Stomach (tissue), 19 donors: ENCODE measurements at places on chromosomes 4 and X. TPM values are rescaled to one million over a fixed set of nuclear protein-coding genes. Genes with fewer than 3 reads are reported as not detected.

Gene HMX1
- not detected for polyA plus RNA-seq

GRCh38 chr4:3715061-3715854 is 50.9 kb upstream of the ADRA2C start:
- no peak for DNase-seq

DNA sequence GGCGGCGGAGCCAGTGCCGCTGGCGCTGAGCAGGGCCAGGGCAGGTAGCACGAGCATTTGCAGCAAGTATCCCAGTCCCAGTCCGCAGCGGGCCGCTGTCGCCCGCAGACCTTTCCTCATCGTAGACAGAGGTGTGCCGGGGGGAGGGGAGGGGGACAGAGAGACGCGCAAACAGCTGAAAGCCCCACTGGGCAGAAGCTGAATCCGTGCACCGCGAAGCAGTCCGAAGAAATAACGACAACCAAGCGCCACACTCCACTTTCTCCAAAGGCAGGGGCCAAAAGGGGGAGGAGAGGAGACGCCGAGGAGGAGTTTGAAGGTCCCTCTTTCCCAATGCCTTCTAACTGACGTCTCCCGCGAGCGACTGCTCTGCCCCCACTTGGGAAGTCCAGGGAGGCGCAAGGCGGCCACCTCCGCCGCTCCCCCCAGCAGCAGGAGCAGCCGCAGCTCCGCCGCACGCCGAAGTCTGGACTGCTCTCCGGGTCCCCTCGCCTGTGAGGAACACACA is at the start of gene UNC5C:
Gene UNC5C, minus strand, starts transcription at position 236 of the 508 bp plus-strand sequence.
- DNase-seq, result peak; percentile 36

Gene ELMOD2
- 4.2 TPM for polyA plus RNA-seq

GRCh38 chr4:142752202-142752786 is 93.8 kb downstream of the INPP4B start:
- no peak for DNase-seq

Gene HELT
- not detected for polyA plus RNA-seq

DNA sequence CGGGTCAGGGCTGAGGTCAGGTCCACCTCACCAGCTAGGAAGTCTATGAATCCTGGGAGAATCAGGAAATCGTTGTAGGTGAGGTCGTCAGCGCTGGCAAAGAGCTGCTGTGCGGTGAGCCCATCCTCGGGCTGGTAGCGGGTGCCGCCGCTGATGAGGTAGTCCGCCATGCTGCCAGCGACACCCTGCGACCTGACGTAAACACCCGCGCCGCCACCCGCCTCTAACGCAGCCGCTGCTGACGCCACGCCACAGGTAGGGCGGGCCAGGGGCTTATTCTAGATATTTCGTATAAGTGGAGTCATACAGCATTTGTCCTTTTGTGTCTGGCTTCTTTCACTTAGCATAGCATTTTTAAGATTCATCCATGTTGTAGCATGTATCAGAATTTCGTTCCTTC is 220.2 kb upstream of the ATP6AP2 start:
- no peak for DNase-seq

DNA sequence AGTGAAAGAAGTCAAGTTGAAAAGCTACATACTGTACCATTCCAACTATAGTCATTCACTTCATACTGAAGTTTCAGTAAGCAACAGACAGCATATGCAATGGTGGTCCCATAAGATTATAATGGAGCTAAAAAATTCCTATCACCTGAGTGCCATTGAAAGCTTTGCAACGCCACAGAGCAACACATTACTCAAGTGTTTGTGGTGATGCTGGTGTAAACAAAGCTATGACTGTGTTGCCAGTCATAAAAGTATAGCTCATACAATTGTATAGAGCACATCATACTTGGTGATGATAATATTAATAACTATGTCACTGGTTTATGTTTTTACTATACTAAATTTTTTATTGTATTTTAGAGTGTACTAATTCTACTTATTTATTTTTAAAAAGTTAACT is 78.9 kb downstream of the NAF1 start:
- DNase-seq, result no peak

Gene CCSER1
- 0.33 TPM for polyA plus RNA-seq

Gene GPR50
- not detected for polyA plus RNA-seq

DNA sequence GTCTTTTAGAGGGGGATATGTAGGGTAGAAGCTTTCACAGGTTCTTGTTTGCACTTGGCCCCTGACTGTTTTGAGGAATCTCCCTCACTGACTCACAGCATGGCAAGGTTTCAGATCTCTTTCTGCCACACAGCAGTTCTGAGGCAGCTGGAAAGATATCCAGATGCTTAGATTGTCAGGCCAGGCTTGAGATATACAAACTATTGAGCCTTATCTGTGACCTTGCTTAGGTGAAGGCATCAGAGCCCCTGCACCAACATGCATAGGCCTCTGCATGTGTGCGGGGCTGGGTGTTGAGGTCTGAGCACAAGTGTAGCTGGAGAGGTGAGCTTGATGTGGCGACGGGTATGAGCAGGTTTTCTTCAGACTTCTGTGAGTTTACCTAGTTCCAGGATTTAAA is 80.9 kb upstream of the MSANTD1 start:
- DNase-seq, result no peak

Gene MTCP1
- polyA plus RNA-seq, result 37.1 TPM

DNA sequence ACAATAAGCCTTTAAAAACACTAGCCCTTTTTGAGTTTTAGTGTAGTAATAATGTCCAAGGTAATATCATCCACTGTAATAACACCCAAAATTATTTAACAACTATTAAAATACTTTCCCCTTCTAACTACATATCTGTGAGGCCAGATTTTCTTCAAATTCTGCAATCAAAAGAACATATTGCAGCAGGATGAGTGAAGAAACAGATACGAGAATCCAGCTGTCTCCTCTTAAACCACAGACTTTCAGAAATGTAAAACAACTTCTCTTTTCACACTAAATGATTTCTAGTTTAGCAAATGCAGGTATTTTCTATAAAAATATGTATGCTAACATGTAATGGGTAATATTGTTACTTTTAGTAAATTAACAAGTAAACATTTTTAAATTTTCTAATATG is 148.9 kb downstream of the PRDM5 start:
- DNase-seq, result no peak

- no peak for DNase-seq
Observed at GRCh38 chr4:156437666-156438065, 484.0 kb upstream of the CTSO start.

Gene RAB33A
- 1.1 TPM for polyA plus RNA-seq

GRCh38 chr4:82247629-82248028 is 126.2 kb downstream of the HNRNPD start:
- no peak for DNase-seq

DNA sequence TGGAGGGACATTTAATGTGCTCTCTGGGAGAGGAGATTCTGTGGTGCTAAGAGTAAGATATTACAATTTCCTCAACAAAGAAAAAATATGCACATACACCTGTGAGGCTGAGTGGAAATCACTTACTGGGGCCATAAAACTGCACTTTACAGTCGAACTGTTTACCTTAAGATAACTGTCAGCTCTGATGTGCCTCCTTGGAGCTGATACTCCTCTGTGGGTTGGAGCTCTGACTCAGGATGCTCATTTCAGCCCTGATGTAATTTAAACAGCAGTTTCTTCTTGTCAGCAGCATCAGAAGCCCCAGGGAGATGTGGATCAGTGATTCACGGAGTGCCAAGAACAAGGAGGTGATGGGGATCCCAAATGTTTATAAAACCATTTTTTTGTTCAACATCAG is 241.9 kb upstream of the SFRP2 start:
- no peak for DNase-seq

DNA sequence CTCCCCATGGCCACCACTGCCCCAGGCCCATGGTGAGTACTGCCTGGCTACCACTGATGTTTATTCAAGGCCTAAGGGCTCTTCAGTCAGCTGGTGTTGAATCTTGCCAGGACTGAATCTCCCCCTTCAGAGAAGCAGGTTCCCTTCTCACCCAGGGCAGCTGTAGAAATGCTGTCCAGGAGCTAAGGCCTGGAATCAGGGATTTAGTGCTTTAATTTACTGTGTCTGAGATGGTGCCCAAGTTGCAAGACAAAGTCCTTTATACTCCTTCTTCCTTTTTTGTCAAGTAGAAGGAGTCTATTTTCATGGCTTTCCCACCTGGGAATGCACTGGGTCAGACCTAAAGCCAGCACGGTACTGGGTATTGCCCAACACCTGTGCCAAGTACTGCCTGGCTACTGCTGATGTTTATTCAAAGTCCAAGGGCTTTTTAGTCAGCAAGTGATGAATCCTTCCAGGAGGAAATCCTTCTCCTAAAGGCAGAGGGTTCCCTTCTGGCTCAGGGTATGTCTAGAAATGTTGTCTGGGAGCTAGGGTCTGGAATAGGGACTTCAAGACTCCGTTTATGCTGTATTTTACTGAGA is 117.6 kb upstream of the ATOH1 start:
- no peak for DNase-seq

- no peak for DNase-seq
Observed at GRCh38 chr4:175441256-175441655, 370.8 kb downstream of the GPM6A start.

GRCh38 chrX:13598877-13599276 is 29.5 kb downstream of the EGFL6 start:
- no peak for DNase-seq

DNA sequence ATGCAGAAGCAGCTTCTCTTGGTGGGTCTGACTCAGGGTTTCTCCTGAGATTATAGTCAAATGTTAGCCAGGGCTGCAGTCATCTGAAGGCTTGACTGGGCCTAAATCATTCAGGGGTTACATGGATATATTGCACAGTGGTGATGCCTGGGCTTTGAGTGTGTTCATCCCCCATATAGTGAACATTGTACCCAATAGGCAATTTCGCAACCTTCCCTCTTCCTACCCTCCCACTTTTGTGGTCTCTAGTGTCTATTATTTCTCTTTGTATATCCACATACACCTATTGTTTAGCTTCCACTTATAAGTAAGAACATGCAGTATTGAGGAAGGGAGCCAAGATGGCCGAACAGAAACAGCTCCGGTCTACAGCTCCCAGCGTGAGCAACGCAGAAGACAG is 90.3 kb upstream of the CAMK2D start:
- DNase-seq, result no peak
